D341Med (cell line): ENCODE measurements at places on chromosomes 16 and 17.
A peak's percentile ranks its signal among the peaks of the same experiment; 100 is the strongest.

DNA sequence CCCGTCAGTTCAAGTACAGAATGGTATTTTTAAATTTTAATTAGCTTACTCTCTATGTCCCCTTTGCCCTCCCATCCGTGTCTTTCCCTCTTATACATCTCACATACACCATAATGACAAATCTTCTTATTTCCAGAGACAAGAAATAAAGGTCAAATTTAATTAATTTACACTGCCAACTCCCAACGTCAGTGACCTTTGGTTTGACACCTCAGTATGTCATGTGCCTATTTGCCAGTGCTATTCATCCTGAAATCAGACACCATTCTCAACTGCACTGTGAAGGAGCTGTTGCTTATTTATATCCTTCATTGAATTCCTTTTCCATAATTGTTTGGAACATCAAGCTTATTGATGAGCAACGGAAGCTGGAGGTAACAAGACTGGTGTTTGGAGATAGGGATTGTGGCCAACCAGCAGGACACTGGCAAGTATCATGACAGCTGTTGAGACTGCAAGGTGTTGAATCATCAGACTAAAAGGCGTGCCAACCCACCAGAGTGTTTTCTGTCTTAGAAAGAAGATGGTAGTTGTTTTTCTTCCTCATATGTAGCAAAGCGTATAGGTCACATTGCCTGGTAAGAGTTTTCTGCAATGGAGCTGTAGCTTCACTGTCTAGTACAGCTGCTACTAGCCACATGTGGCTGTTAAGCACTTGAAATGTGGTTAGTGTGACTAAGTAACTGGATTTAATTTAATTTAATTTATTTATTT is 12.5 kb downstream of the CALCOCO2 start:
- no peak for DNase-seq

GRCh38 chr16:86306811-86307513 is 203.4 kb upstream of the FOXF1 start:
- no peak for DNase-seq

DNA sequence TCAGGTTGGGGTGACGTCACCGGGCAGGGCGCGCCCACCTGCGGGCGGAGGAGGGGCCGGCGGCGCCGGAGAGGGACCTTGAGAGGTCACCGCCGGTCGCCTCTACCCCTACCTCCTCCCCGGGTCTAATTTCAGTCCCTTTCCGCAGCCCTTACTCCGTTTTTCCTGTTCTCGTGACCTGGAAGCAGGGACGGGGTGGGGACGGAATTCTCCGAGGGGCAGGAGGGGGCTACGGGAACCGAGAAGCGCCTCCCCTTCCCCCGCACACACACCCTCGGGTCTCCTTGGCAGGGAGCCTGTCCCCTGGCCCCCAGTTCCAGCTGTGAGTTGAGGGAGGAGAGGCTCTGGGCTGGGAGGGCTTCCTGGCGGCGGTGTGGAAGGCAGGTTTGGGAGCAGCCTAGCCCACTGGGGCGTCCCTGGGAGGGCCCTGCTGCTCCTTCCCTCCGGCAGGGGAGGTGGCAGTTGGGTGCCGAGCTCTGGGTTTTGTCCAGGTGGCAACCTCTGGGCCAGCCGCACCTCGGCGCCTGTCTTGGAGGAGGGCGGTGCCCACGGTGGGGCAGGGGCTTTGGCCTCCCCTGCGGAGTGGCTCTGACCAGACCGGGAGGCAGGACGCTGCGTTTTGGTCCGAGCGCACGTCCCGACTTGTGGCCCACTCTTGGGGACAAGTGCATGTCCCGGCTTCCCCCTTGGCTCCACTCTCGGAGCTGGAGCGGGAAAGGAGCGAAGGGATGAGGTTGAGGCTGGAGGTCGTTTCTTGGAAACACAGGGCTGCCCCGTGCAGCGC is 773 bp downstream of the SYNGR3 start:
- no peak for DNase-seq

DNA sequence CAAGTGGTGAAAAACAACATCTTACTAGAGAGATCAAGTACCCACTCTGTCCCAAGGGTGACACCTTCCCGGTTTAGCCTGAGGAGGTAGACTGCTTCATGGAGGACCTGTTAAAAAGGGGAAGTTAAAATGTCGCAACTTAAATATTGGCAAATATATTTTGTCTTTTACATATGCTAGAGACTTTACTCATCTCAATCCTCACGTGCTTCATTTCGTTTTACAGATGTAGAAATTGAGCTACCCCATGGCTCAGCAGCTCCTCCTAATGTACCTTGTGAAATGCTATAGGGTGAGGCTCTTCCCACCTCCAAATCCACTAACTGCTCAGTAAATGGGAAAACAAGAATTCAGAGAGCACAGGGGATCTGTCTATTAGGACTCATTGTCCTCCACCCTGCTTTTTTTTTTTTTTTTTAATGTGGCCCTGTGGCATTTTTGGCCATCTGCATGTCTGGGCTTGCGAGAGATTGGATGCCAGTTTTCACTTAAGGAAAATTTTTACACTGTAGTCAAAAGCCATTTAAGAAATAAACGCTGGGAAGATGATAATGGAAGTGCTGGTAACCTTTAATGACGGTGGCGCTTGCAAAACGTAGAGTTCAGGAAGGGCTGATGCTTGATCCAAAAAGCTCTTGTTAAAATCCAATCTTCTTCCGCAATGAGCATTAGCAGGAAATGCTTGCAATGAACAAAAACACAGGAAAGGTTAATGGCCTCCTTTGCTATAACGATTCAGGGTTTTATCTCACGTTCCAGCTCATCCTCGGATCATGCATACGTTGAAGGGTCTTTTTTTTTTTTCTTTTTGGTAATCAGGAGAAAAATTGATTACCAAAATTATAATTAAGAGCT is 39.8 kb downstream of the HSBP1 start:
- no peak for DNase-seq

DNA sequence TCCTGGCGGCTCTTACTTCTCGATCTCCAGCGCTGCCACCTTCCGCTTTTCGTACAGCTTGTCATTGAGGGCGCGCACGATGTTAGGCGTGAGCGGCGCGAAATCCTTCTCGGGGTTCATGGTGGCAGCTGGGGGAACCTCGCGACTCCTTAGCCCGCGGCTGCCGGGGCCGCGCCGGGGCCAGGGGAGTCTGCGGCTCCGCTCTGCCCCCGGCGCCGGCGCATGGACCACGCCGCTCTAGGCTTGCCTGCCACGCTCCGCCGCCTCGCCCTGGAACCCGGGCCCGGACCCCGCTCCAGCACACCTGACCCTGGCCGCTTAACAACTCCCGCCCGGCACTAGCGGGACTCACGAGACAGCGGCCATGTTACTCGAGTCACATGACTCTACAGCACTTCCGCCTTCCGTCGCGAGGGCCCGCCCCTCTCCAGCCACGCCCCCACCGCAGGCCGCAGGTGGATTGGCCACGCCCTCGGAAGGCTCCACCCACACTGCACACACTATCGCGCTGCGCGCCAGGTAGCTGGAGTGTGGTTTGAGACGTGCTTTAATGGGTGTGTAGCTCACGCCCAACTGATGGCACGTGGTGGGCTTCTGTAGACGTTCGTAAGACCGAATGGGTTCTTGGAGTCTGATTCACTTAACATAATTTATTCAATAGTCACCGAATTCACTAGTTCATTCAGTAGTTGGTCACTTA is at the start of gene VAC14:
Gene VAC14, minus strand, starts transcription at position 378 of the 700 bp plus-strand sequence. Its CDS starts 258 bp downstream, at position 120.
- DNase-seq = peak; percentile 97

DNA sequence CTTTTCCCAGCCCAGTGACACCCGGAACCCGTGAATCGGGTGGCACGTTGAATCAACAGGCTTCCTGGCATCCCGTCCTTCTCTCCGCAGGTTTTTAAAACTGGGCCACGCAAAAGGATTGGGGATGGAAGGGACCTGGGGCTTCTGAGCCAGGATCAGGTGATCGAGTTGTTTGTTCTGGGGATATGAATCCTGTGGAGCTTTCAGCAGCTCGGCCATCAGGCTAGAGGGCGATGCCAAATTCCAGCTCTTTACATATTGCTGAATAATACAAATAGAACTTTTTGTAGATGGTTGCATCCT is 473 bp downstream of the SUPT6H start:
- DNase-seq = no peak

- no peak for DNase-seq
Measured at GRCh38 chr16:73150786-73151185, 102.9 kb upstream of the ZFHX3 start.

- no peak for DNase-seq
Measured at GRCh38 chr17:8020776-8021564, 17.9 kb upstream of the ALOX15B start.

DNA sequence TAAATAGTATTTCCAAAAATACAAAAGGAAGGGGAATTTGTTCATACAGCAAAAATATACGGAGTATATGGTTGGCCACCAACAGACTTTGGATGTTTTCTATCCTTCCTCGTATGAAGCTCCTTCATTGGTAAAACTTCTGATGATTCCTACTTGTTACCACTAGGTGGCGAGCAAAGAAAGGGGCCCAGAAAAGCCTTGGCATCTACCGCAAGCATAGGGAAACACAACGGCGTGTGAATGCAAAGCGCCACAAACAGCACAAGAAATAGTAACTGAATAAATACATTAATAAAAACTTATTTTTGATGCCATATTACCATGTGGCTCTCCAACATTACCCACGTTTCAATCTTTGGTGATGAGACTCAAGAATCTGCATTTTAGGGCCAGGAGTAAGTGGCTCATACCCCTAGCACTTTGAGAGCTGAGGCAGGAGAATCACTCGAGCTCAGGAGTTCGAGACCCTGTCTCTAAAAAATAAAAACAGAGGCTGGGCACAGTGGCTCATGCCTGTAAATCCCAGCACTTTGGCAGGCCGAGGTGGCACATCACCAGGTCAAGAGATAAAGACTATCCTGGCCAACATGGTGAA is 34.5 kb downstream of the YWHAE start:
- DNase-seq = peak; percentile 62

- no peak for DNase-seq
Measured at GRCh38 chr17:44010966-44011647, 3.7 kb downstream of the TMEM101 start.

DNA sequence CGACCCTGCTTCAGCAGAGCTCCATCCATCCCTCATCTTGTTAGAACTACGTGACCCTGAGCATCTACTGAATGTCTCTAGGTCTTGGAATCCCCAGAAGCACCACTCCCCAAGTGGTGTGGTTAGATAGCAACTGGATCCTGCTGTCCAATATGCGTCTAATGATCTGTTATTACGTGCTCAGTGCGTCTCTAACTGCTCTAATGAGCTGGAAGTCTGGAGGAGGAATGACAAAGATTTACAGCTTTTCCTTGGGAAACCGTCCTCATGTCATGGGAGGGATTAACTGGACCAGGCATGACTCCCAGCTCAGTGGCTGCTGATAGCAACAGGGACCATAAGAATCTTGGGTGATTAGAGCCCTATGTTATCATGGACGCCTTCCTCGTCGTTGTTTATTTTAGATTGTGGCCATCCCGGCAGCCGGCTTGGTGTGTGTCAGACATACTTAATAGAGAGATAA is 150.9 kb downstream of the HS3ST3B1 start:
- DNase-seq = no peak

GRCh38 chr16:50839920-50840729 is 98.2 kb downstream of the CYLD start:
- no peak for DNase-seq

DNA sequence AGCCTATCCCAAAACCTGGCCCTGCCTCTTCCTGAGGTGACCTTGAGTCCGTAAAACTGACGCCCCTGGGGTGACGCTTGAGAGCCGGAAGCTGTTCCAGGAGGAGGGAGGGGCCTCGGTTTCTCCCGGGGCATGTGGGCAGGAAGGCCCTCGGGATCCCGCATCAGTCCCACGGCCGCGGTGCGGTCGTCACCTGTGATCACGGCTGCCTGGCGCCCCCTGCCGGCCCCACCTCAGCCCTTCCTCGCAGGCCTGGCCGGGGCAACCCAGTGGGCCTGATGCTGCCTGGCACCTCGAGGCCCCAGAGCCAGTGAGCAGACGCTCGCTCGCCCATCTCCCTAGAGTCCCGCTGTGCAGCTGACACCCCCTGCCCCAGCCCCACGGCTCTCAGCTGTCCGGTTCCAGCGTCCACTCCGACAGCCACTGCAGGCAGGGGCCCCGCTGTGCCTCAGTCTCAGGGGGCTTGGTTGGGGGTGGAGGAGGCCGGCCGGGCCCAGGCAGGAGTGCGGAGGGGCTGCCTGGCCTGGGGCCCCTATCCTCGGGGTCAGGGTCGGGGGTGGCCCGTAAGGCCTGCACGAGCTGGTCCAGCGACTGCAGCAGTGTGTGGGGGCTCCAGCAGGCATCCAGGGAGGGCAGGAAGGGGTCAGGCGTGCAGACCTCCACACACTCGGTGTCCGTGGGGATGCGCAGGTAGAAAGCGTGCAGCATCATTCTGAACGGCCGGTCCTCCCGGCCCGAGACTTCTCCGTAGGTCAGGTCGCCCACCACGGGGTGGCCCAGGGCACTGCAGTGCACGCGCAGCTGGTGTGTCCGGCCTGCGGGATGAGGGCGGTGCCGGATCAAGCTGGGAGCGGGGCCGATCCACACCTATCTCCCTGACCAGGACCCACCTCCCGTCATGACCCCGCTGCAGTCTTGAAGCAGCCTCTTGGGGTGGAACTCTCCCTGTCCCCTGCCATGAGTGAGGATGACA is 2.3 kb downstream of the RPUSD1 start:
- peak; percentile 76 for DNase-seq

- DNase-seq = no peak
Measured at GRCh38 chr16:15031586-15031985, 24.3 kb downstream of the NTAN1 start.

GRCh38 chr17:59331929-59332748 is 684 bp downstream of the YPEL2 start:
- DNase-seq = peak; percentile 81

GRCh38 chr16:17471719-17472461 is 1.1 kb upstream of the XYLT1 start:
- DNase-seq = no peak

- no peak for DNase-seq
Measured at GRCh38 chr17:41528959-41529353, 848 bp upstream of the KRT19 start.

DNA sequence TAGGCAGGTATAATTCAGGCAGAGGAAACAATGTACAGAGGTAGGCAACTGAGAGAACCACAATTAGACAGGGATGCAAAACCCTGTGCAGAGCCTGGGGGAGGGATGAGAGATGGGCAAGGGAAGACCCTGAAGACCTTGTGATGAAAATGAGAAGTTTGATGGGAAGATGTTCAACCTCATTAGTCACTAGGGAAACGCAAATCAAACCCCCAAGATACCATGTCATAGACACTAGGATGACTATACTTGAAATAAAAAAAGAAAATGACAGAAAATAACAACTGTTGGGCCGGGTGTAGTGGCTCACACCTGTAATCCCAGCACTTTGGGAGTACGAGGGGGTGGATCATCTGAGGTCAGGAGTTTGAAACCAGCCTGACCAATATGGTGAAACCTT is 813.1 kb downstream of the CDH11 start:
- DNase-seq = no peak

DNA sequence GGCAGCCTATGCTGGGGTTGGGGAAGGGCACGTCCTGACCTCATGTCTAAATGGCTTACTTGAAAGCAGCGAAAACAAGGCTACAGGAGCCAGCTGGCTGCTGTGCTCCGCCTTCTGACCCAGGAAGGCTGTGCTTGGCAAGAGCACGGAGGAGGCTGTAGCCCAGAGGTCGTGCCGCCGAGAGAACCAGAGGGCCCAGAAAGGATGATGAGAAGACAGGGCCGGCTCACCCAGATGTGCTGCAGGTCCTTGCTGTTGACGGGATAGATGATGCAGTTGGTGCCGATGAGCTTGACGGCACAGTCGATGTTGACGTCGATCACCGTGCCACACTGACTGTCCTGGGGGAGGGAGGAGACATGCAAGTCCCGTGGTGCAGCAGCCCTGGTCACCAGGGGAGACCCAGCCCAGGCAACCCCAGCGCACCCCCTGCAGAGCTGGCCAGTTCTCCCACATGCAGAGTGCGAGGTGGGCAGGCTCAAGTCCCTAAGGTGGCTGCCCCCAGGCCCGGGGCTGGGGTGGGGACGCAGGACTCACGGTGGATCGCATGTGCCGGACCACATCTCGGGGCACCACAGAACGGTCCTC is 20.7 kb downstream of the SPHK1 start:
- no peak for DNase-seq
